ENCODE measurements at places on chromosomes 12 and 14.

DNA sequence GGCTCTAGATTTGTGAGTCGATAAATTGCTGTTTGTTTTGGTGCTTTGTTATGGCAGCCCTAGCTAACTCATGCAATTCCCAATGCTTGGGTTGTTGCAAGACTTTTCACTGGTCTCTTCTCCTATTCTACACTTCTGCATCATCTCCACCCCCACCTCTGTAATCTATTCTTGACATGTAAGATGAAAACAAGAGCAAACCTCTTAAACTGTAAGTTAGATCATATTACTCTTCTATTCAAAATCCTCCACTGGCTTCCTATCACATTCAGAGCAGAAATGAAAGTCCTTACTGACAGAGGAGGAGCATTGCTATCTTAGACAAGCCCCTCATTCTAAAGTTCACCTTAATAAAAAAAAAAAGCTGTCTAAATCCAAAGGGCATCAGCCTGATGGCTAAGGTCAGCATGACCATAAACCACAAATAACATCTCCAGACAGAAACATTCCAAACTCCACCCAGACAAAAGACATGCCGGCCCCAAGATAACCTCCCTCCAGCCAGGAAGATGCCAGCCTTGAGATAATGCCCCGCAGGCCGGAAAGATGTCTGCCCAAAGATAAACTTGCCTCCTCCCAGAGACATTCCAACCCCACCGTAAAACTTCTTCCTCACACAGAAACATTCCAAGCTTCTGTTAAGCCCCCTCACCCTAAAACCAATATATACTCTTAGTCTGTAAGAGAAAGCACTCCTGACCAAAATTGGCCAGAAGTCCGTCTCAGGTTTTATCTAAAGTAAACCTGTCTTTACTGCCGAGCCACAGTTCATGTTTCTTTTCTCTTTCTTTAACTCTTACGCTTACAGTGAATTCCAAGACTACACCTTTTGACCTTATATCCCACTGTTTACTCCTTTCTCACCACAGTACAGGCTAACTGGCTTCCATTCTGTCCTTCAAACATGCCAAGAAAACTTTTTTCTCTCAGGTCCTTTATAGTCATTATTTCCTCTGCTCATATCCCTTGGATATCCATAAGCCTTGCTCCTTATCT lies 308.9 kb downstream of the KCNH5 start:
- DNase-seq = no peak

DNA sequence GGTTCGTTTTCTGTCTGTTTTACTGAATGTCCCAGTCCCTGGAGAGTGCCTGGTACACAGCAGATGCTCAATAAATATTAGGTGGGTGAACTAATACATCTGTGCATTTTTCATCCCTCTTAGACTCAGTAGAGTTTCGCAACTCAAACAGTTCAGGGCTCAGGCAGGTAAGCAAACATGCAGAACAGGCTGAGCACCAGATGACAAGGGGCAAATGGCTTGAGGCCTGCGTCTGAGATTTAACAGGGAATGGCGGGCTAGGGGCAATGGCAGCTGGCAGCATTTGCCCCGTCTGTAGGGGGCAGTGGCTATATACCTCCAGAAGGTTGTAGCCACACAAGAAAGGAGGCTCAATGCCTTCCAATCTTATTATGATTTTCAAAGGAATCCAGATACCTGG lies 8.6 kb upstream of the RAN start:
- no peak for DNase-seq

DNA sequence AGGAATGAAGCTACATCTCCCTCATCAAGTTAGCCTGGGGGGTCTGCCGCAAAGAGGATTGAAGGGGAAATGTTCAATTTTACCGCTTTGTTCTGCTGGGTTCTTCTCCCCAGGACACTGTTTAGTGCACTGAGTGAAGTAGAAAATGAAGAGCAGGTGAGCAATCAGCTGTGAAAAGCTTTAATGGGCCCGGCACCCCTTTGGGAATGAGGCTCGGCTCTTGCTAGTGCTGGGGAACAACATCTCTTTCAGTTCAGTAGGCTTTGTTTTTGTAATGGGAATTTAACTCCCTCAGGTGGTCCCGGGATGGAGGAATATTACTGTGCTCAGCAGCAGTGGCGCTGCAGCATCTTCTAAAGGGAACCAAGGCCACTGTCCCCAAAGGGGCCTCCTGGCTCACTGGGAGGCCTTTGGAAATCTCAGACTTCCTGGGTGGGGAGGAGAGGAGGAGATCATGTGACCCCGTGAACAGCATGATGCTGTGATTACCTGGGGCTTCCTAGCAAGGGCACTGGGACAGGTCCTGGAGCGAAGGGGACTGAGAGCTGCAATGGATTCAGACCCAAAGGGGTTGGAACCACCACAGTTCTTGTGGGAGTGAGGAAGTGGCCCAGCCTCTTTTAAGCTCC lies 85.2 kb upstream of the MAX start:
- DNase-seq = no peak

- DNase-seq = no peak
These were observed 19.4 kb downstream of the PPP1R36 start for GRCh38 chr14:64569138-64569631.

DNA sequence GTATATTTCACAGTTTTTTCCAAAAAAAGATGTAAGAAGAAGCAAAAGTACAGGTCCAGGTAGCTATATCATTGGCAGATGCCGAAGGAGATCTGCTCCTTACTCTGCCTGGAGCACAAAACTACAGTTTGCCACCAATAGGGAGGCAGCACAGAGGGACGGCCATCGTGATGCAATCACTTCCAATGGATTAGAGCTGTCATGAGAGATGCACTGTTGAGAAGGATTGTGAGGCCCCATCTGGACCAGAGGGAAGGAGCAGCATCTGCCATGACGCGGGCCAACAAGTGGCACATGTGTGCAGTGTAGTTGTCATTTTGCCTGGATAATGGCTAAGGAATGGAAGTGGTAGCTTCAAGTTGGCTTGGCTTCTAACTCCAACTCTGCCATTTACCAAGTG lies 318.8 kb upstream of the FKBP4 start:
- DNase-seq = no peak

DNA sequence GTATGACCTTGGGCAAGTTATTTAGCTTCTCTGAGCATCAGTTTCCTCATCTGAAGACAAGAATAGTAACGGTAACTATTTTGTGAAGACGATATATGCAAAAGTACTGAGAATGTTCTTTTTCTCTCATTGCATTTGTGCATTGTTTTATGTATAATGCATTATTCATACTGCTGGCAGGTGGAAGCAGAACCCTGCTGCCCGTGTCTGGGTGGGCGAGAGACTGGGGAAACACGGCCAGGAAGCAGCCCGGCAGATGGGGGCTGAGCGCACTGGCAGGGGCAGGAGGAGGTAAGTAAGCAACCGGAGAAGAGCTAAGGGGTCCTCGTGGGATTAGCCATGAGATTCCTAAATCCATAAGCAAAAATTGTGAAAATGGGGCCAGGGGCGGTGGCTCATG lies 115.8 kb upstream of the MED13L start:
- no peak for DNase-seq

GRCh38 chr14:22739423-22739822 lies 27.1 kb upstream of the OXA1L start:
- no peak for DNase-seq

GRCh38 chr12:71447691-71448132 lies 8.1 kb downstream of the LGR5 start:
- no peak for DNase-seq

GRCh38 chr12:22282283-22282682 lies 52.2 kb downstream of the ST8SIA1 start:
- DNase-seq = no peak

GRCh38 chr12:45290216-45290605 lies 74.3 kb downstream of the ANO6 start:
- no peak for DNase-seq

DNA sequence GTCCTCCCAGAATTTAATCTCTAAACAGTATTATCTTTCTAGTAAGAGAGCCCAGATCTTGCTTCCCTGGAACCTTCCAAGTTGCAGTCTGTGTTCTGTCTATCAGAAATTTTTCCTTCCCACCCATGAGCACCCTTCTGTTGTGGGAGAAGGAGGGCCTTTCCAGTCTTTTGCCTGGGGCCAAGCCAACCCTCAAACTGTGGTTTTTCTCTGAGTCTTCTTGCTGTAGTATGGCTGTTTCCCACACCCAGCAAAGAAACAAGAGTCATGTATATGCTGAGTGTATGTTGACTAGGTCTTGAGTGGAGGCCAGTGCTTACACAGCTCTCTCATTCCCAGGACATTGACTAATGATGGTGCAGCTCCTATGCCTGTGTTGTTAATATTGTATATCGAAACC lies 104.5 kb downstream of the TGFB3 start:
- DNase-seq = no peak

Data from inflammatory macrophage (primary cell).